ENCODE measurements at places on chromosomes 2 and 18.
A peak's percentile ranks its signal among the peaks of the same experiment; 100 is the strongest.

- DNase-seq = no peak
These were observed 415.0 kb downstream of the CPS1 start for GRCh38 chr2:210971431-210971830.

DNA sequence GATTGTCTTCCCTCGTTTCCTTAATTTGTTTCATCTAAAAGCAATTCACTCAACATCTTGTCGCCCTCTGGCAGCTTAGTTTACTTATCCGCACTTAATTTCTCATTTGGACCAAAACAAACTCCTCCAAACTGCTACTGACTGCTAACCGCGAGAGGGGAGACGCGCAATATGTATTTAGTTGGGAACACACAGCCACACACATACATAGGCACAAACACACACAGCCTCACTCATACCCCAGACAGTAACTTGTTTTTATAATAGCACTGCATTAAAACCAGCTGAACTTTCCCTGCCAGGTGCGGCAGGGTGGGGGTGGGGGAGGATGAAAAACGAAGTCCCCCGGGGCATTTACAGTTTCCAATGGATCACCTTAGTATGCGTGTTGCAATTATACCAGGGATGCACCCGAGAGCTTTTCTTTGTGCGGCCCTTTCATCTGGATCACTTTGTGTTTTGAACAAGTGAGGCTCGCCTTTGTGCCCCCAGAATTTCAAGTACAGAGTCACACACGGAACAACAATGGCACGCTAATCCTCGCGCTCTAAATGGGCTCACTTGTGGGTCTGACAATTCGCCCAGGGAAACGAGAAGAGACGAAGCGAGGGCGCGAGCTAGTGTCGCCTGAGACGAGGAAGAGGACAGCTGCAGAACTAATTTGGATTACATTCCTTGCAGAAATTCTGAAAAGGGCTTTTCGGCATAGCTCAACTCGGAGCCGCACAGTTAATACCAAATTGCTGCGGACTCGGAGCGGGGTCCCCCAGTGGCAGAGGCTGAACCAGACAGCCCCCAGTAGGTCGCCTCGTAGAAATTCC lies 2.4 kb downstream of the ERBB4 start:
- DNase-seq = no peak

- DNase-seq = peak; percentile 8
These were observed 743 bp downstream of the XPO1 start for GRCh38 chr2:61537277-61537949.

DNA sequence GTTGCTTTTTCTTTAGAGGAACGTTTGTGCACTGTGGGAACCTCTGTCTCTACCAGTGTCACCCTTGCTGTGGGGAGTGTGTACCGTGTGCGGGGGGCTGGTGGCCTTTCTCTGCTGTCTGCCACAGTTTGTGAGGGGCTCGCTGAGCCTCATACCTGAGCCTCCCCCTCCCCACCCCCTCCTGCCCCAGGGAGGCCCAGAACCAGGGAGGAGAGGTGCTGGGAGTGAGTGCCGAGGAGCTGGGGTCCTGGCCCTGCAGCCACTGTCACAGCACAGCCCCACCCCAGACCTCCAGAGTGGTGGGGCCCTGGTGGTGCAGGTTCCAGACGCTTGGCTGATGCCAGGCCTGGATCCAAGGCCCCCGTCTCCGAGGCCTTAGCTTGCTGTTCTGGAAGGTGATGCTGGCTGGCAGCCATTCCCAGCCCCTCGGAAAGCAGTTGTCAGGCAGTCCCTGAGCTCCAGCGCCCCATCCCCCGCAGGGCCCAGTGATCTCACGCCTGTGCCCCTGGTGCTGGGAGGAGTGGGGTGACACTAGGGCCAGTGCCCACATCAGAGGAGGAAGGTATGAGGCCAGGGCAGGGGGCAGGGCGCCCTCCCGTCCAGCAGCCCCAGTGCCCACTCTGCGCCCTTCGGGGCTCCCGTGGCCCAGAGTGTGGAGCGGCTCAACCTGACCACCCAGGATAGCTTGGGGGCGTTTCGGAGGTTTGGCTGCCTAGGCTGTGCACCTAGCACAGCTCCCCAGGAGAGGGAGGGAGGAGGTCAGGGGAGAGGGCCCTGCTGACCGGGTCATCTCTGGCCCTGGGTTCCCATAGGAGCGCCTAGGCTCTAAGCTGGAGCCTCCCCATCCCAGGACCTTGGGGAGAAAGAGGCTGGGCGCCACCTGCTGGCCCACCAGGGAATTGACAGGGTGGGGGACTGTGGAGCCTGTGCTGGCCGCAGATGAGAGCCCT lies 53.0 kb upstream of the ALPP start:
- no peak for DNase-seq

DNA sequence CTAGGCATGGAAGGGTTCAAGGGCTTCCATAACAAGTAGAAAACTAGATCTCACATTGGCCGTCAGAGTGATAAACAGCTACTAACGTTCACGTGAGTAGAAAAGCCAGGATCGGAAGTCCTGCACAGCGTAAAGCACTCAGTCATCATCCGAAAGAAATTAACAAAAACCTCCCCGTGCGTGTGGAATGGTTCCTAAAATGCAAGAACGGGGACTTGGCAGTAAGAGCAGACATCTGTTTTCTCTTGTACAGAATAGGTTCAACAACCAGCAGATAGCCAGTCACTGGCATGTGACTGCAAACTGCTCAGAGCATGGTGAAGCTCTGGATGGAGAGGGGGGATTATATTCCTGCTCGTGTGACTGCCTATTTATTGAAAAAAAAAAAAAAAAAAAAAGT lies 106.9 kb upstream of the ITGB6 start:
- DNase-seq = no peak

Data from NCI-H1105 (cell line).